Sciatic nerve (tissue), 2 donors: ENCODE measurements at places on chromosomes 11 and 22. TPM values are rescaled to one million over a fixed set of nuclear protein-coding genes. Genes with fewer than 3 reads are reported as not detected.

DNA sequence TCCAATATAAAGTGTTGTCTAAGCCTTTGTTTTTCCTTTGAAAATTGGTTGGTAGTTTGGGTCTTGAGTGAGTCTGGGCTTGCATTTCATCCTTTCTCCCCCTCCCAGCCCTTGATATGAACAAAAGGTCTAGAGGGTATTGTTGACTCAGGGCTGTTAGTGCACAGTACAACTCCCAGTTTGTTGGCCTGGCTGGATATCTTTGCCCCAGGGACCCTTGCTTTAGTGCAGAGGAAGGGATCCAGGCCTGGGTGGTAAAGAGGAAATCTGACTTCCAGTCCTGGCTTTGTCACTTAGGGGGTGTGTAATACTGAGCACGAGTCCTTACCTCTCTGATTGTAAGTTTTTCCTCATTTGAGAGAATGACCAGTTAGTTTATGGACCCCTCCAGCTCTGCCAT, 330.4 kb downstream of the TMEM135 start:
- DNase-seq, result no peak

Gene RBX1
- total RNA-seq, result 52.0 TPM

DNA sequence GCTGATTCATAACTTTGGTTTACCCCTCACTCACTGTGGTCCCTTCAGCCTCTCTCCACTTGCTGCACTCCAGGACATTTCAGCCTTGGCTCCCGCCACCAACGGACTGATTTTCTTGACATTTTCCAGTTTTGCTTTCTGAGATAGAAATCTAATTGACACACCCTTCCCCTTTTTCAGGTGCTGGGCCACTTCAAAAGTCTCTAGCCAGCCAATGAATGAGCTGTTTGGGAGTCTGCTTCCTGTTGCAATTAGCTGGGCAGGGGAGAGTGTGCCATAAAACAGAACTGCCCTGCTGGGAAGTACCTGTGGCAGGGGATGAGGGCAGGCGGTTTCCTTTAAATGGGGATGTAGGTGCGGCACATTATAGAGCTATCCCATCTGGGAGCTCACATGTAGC, 21.1 kb upstream of the PLET1 start:
- DNase-seq, result no peak

GRCh38 chr11:126305699-126306098, 1.8 kb downstream of the DCPS start:
- no peak for DNase-seq

DNA sequence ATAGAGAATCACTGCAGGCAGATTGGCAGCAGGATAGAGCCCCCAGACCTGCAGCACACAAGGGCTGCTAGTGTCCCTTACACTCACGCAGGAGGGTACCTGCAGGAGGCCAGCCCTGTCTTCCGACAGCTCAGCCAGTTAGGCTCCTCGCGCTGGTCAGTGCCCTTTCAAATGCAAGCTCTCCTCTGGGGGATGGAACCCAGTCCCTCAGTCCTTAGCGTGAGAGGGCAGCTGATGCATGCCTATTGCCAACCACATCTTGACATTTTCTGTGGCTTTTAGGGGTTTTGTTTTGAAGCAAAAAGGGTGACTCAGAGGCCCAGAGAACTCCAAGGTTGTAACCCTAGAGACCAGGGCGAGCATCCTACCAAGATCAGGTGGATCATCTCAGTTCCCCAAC, 40.0 kb downstream of the WNT11 start:
- no peak for DNase-seq

DNA sequence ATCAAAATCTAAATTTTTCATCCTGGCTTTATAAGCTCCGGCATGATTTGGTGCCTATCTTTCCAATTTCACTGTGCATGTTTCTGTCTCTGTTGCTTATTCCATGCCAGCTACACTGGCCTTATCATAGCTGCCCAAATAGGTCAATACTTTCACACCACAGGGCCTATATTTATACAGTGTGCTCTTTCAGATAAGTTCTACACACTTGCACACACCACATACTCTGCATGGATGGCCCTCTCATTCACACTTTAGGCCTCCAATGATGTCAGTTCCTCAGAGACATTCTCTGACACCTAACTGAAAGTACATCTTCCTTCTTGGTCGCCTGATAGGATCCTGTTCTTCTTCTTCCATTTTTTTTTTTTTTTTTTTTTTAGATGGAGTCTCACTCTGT, 7.0 kb downstream of the ALG8 start:
- no peak for DNase-seq

DNA sequence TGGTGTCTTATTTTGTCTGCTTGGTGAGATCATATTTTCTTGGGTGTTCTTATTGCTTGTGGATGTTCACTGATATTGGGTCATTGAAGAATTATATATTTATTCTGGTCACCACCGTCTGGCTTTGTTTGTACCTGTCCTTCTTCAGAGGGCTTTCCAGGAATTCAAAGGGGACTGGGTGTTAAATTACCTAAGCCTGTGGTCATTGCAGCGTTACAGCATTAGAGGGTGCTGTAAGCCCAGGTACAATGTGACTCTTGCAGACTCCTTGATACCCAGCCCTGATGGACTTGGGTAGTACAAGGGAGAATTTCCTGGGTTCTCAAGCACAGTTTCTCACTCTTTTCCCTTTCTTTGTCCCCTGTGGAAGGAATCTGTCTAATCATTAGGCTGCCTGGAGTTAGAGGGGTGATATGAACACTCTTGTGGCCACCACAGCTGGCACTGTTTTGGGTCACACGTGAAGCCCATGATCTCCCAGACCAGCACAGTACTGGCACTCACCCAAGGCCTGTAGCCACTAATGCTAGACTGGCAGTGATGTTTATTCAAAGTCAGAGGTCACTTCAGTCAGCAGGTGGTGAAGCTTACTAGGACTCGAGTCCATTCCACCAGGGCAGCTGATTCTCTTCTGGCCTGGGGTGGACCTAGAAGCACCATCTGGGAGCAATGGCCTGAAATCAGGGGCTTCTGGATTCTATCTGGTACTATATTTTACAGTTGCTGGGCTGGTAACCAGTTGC, 56.1 kb upstream of the NARS2 start:
- no peak for DNase-seq
